Activated naive CD4-positive, alpha-beta T cell treated with anti-CD3 and anti-CD28 coated beads for 36 hours (primary cell): ENCODE measurements at places on chromosomes 2 and 18. TPM values are rescaled to one million over a fixed set of nuclear protein-coding genes. Genes with fewer than 3 reads are reported as not detected.

- no peak for DNase-seq
These were observed 5.8 kb downstream of the SMIM21 start for GRCh38 chr18:75421656-75422055.

DNA sequence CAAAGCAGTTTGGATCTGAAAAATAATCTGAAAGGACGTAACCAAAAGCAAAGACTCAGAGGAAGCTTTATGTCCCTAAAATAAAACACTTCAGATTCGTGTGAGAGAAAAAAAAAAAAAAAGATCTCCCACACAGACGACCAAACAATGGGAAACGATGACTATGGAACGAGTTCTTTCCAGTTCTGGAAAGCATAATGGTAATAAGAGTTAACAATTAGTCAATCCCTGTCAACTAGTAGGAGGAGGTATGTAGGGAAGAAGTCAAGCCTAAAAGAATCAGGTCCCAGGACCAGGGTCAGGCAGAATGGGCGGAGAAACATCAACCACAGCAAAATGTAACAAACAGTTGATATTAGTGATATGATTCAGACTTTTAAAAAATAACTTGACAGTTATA is 170.3 kb upstream of the SETBP1 start:
- no peak for DNase-seq

GRCh38 chr18:50802141-50802540 is 17.7 kb downstream of the MRO start:
- no peak for DNase-seq

DNA sequence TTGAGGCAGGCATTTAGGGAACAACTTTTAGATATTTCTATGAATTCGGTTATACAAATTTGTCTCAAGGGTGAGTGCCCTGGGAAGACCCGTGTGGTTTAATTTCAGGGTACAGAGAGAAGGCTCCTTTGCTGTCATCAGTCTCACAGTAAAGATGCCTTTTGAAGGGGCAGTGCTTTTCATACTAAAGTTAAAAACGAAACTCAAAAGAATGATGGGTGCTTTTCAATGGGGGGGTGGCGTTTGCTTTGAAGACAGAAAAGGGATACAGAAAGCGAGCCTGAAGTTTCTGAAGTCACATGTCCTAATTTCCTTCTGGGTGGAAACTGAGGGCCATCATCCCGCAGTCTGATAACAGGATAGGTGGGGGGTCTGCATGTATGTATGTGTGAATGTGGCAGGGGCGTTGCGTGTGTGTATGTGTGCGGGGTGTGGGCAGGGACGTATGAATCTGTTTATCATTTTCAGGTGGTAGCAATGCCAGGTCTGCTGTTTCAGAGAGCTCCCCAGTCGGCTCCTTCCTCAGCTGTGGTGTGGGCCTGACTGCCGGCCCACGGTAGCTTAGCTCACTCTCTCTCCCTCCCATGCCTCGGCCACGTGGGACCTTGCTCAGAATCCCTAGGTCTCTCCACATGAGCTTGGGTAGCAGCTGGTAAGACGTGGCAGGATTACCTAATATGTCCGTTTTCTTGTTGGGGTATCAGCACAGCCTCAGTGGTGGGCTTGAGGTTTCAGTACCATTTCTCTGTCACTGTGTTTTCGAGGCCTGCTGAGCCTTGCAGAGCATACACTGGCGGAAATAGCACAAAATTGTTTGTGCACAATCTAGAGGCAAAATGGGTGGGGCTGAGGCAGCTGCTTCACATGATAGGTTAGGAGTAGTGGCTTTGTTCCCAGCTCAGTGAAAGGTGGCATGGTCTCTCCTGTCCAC is 32.7 kb downstream of the ARHGAP25 start:
- peak; percentile 57 for DNase-seq

DNA sequence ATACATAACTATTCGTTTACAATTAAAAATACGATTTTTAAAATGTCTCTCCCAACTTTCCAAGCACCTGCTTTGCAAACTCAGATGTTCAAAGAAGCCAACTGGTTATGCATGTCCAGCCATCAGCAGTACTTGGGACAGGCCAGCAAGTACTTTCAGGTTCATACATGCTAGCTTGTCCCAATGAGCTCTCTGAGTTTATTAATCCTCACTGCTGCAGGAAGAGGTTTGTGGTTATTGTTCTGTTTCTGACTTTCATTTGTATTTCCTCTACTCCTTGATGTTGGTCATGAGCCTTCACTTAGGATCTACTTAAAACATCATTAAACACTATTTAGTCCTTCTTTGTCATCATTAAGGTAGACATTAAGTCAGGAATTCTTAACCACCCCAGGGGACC is 374.1 kb downstream of the LRATD1 start:
- DNase-seq, result no peak

DNA sequence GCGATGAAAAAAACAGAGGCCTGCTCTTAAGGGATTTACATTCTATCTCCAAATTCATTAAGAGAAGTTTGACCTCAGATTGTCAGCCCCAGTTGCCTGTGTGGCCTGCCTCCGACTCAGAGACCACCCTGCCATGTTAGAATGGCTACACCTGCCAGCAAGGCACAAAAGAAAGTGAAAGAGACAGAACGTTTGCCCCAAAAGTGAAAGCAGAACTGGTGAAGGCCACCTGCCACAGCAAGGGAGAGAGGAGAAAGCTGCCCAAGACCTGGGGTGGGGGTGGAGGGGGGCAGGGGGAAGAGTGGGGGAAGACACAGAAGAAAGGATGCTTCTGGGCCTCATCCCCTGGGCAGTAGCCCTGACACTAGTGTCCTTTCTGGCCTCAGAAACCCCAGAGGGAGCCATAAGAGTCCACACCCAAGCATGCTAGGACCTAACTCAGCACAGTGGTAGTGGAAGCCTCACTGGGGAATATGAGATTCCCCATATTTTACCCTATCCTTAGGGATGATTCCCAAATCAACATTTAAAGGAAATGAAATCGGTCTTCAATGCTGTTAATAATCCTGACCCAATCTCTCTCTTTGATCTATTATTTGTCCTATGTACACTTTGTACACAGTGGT is 389.7 kb downstream of the TXNL1 start:
- no peak for DNase-seq

DNA sequence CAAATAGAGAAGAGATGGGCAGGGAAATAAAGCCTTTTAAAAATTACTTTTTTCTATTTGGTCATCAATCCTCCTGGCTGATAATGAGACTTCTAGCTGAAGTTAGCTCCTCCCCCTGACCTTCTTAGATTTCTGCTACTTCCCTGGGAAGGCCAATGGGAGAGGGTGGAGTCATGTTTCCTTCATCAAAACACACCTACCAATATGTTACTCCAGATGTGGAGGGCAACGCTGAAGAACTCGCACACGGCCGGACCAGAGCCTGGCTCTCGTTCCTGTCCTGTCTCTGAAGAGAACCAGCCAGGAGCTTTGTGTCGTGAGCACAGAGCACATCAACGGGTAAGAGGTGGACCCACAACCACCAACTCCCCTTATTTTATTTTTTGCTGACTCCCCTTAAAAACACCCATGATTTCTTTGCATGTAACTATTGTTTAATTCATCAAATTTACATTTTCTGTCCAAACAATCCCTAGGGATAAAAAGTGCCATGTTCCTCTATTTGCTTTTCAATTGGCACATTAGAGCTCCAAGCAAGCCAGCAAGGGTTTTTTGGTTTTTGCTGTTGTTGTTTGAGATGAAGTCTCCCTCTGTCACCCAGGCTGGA is 94.9 kb downstream of the ADD2 start:
- no peak for DNase-seq

GRCh38 chr2:98909317-98910211 is 26.5 kb downstream of the CRACDL start:
- no peak for DNase-seq

DNA sequence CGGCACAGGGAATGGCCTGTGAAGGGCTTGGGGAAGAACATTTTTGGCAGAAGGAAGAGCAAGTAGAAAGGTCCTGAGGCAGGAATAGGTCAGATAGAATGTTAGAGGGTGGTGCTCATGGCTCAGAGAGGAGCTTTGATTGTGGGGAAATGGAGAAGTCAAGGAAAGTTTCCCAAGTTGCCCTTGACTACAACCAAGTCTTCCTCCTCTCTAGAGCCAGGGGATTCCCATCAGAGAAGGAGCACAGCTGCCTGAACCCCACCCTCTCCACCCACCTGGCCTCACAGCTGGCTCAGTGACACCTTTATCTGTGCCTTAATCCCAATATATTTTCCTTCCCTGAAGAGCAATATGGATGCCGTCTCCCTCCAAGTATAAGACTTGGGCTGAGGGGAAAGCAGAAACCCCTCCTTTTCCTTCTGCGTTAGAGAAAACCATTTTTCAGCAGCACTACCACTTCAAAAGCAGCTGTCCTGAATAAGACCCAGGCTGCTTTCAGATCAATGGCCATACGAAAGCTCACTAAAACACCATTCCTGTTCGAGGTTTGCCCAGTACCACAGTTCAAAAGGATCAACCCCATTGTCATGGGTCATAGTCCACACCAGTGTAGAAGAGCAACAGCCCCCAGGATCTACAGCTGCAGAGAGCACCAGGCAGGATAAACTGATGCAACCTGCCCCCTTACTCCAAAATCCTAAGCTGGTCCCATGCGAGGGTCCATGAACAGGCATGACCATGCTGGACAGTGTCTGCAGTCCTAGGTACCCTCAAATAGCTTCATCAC is 199.6 kb downstream of the AFF3 start:
- DNase-seq, result no peak

GRCh38 chr2:8607606-8608005 is 74.2 kb upstream of the ID2 start:
- DNase-seq, result no peak

DNA sequence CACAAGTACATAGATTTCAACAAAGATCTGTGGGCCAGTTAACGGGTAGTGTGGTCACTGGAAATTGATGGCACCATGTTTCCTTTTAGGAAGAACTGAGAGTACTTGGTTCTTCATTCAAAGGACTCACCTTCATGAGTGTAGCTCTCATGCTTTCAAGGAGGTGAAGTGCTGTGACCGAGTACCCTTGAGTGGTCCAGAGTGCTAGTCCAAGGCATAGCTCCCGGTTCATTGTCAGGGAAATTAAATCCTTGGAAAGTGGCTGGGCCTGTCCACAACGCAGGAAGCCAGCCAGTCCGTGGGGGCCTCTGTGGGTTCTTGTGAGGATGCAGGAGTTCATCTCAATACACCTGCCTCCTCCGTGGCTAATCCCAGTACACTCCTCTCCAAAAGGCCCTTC is 295.1 kb downstream of the GALR1 start:
- DNase-seq, result no peak

DNA sequence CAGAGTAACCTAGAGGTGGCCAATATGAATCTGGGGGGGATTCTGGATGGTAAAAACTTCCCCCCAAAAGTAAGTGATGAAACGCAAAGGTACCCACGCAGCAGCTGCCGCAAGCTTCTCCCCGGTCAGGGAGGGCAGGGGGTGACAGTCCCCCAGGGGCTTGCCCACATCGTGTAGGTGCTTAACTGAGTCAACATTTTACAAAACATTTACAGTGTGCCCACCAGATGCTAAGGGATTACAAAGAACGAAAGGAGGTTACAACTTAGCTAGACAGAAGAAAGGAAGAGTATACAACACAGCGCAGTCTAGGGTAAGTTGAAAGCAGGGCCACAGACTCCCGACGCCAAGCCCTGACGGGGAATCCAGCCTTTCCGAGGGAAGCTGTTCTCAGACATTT is 45.6 kb downstream of the LPIN2 start:
- no peak for DNase-seq

GRCh38 chr2:42979870-42980763 is 187.7 kb upstream of the HAAO start:
- DNase-seq, result no peak

- DNase-seq, result no peak
These were observed 415.1 kb downstream of the PTPRM start for GRCh38 chr18:7982216-7982615.

DNA sequence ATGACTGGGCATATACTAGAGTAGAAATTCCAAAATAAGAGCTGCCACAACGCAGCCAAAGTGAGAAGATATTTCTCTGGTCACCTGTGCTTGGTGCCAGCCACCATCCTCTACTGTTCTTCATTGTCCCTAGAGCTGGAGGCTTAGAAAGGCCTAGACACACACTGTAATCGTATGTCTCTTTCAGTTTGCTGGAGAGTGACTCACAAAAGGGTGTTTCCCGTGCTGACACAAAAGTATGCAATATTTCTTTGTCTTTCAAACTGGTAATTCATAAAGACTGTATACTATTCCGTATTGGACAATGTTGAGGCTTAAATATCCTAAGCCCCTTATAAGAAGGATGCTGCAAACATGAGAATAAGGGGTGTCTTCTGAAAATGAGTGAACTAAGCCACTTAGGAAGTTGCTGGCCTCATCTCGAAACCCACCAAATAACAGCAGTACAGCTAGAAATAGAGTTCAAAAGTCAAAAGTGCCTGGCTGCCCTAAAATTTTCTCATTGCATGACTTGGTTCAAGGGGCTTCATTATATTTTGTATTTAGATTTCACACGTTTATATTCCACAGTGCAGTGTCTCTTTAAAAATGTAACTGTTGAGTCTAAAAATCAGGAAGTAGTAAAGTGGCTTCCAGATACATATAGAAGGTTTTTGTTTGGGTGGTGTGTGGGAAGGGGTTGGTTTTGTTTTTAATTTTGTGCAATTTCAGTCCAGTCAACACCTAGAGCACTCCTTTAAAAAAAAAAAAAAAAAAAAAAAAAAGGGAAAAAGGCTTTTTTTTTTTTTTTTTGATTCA is 601.1 kb downstream of the ARHGAP15 start:
- DNase-seq, result peak; percentile 44

DNA sequence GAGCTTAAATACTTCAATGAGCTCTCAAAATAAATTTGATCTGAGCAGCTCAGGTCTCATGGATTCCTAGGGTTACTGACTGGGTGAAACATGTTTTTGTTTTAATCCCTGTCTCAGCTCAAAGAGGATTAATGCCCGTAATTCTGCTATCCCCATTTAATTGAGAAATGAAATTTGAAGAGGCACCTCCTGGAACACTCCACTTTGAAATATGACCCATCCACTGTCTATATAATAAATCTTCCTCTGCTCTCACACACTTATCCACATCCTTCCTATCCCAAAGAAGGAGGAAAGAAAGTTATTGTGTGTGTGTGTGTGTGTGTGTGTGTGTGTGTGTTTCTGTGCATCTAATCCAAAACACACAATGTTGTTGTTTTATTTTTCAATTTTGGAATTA is 2082.4 kb upstream of the PIK3C3 start:
- no peak for DNase-seq

FAM237A gene
- total RNA-seq, result not detected

PRKAG3 gene
- not detected for total RNA-seq

KIF1A gene
- 8.4 TPM for total RNA-seq

CAPN14 gene
- 1.1 TPM for total RNA-seq

SNTG2 gene
- total RNA-seq, result 1.0 TPM

IL36B gene
- not detected for total RNA-seq
